ENCODE measurements at places on chromosomes 6 and 20.
A peak's percentile ranks its signal among the peaks of the same experiment; 100 is the strongest.

- no peak overlapping the region for H3K27ac ChIP-seq
- DNase-seq, result no peak
- H3K4me1 ChIP-seq, result peaks cover 10% of the 10 kb centered on the region
- peaks cover 4% of the 10 kb centered on the region for H3K36me3 ChIP-seq
These were observed 41.2 kb downstream of the THBS2 start for GRCh38 chr6:169212436-169212835.

DNA sequence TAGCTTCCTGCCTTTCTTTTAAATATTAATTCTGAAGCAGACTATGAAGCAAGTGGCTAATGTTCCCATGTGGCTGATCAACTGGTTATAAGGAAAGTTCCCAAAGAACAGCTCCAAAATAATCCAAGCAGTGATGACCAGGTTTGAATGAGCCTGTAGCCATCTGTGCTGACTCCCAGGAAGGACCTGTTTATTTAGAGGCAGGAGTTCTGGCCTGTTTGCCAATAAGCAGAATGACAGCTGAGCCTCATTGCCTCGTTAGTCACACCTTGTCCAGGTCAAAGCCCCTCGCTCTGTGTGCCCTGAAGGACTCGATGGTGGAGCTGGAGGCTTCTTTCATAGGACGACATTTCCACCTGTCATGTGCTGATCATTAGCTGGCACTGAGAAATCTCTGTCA, 97.4 kb downstream of the TMEM170B start:
- DNase-seq, result no peak
- no peak overlapping the region for H3K4me3 ChIP-seq
- no peak overlapping the region for H3K27ac ChIP-seq
- no peaks in the 10 kb centered on the region for H3K36me3 ChIP-seq
- H3K4me1 ChIP-seq, result no peaks in the 10 kb centered on the region
- peaks cover 5% of the 10 kb centered on the region for H3K27me3 ChIP-seq

DNA sequence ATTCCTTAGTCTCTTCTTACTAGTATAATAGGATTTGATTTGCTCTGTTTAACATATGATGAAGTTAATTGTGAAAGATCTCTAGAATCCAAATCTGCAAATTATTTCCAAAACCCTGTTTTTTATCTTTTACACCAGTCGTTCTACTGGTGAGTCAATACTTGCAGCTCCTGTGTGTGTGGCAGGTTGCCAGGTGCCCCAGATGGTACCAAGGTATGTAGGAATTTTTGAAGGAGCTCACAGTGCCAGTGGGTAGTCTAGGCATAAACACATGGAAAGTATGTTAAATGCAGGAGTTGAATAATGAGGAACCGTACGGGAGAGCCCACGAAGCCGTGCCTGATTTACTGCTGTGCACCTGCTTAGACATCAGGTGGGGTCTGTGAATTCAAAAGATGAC, 192.2 kb downstream of the FARS2 start:
- no peaks in the 10 kb centered on the region for H3K36me3 ChIP-seq
- peaks cover 4% of the 10 kb centered on the region for H3K4me1 ChIP-seq
- no peak overlapping the region for H3K27ac ChIP-seq
- DNase-seq, result no peak
- no peaks in the 10 kb centered on the region for H3K27me3 ChIP-seq

DNA sequence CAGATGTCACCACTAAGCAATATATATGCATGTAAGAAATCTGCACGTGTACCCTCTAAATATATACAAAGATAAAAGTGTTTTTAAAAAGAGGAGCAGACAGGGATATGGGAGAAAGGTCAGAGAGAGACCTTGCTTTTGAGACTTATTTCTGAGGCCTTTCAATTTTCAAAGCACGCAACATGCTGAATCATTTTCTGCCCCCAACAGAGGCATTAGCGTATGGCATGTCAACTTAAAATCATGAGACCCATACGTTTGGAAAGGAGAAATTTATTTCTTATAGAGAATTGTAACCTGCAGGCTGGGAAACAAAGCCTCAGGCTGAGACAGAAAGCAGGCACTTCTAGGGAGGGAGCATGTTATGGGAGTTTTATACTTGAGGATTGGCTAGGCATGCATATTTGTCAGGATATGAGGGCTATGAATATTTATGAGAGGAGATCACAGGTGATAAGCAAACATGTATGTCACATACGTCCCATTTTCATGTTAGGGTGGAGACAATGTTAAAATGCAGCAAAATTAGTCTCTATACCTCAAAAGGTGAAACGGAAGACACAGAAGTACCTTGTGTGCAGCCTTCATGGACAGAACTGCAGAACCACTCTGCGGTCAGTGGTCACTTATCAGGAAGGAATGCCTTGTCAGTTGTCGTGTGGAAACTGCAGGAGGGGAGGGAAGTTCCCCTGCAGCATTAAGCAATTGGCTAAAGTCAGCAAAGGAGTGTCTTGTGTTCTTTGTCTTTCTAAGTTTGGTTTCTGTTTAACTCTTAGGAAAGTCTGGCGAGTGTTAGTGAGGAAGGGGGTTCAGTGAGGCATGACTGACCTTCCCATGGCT, 6.3 kb upstream of the GABRR2 start:
- H3K4me3 ChIP-seq, result no peak overlapping the region
- peaks cover 4% of the 10 kb centered on the region for H3K4me1 ChIP-seq
- DNase-seq, result no peak
- no peaks in the 10 kb centered on the region for H3K27me3 ChIP-seq

GRCh38 chr6:513058-513457, 121.5 kb downstream of the IRF4 start:
- H3K4me3 ChIP-seq, result no peak overlapping the region
- peak; percentile 48 for DNase-seq
- H3K27me3 ChIP-seq, result no peaks in the 10 kb centered on the region
- peaks cover 64% of the 10 kb centered on the region for H3K4me1 ChIP-seq
- H3K36me3 ChIP-seq, result peaks cover 39% of the 10 kb centered on the region
